Subcutaneous preadipocyte (primary cell): ENCODE measurements at places on chromosomes 4 and X. TPM values are rescaled to one million over a fixed set of nuclear protein-coding genes. Genes with fewer than 3 reads are reported as not detected.

TLL1 gene
- under 0.01 TPM in 1 of 2 replicates, not detected in the other for total RNA-seq

SERPINA7 gene
- total RNA-seq: not detected in 2 replicates

UGT2A2 gene
- total RNA-seq: not detected in 2 replicates

NALF2 gene
- total RNA-seq: not detected in 2 replicates

OSTC gene
- total RNA-seq: 226 and 263 TPM in 2 replicates
